Activated CD4-positive, alpha-beta T cell treated with anti-CD3 and anti-CD28 coated beads for 36 hours (primary cell): ENCODE measurements at places on chromosomes 1 and 21.
A peak's percentile ranks its signal among the peaks of the same experiment; 100 is the strongest.

GRCh38 chr1:31587720-31588423 lies 11.6 kb downstream of the TINAGL1 start:
- peak; percentile 79 for DNase-seq

DNA sequence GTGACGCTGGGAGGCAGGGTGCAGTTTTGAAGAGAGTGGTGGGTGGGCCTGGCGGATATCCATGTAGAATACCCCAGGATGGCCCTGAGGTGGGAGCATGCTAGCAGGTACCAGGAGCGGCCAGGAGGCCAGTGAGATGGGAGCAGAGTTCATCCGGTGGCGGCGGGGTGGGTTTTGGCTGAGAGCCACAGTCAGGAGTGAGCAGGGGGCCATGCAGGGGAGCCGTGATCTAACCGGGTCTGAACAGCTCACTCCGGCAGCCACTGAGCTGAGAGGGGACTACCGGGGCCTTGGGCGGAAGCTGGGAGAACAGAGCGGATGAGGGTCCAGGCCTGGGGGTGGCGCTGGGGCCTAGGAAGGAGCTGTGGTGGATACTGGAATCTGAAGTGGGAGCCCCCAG lies 47.6 kb upstream of the LRP8 start:
- no peak for DNase-seq

DNA sequence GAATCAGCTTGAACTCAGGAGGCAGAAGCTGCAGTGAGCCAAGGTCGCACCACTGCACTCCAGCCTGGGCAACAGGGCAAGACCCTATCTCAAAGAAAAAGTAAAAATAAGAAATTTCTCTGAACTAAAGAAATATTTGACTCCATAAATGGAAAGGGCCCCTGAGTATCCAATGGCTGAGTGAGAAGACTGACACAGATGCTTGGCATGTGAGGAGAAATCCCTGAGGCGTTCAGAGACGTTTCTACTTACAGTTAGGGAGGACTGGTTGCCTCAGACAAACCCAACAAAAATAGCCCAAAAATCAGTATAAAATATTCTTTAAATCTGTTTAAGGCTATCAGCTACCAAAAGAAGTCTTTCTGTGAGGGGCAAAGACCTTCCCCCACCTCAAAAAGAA lies 3.0 kb upstream of the SUMO3 start:
- DNase-seq, result no peak

- DNase-seq, result peak; percentile 61
Observed at GRCh38 chr1:174174461-174175329, 15.4 kb downstream of the RABGAP1L start.

DNA sequence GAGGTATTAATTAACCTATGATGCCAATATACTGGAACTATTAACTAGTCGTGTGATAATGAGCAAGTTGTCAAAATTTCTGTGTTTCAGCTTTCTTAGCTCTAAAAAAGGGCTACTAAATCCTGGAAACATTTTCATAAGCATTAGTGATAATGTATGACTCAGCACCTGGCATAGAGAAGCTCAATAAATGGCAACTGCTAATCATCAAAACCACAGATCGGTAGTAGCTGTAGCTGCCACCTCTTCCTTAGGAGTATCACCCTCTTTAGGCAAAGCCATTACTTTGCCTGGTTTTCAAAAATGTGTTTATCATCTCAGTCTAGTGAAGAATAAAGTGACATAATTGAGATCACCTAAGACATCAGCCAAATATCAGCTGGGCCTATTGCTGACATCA lies 75.5 kb downstream of the TPR start:
- DNase-seq, result no peak

- DNase-seq, result no peak
Observed at GRCh38 chr1:180925471-180926051, 12.9 kb downstream of the KIAA1614 start.

GRCh38 chr1:97164276-97164639 lies 442.7 kb downstream of the PTBP2 start:
- no peak for DNase-seq

- DNase-seq, result no peak
Observed at GRCh38 chr1:147586414-147586813, 45.1 kb downstream of the BCL9 start.

GRCh38 chr1:22387919-22388580 lies 63.6 kb upstream of the ZBTB40 start:
- DNase-seq, result no peak

- DNase-seq, result no peak
Observed at GRCh38 chr21:30102871-30103270, 63.7 kb downstream of the CLDN17 start.

DNA sequence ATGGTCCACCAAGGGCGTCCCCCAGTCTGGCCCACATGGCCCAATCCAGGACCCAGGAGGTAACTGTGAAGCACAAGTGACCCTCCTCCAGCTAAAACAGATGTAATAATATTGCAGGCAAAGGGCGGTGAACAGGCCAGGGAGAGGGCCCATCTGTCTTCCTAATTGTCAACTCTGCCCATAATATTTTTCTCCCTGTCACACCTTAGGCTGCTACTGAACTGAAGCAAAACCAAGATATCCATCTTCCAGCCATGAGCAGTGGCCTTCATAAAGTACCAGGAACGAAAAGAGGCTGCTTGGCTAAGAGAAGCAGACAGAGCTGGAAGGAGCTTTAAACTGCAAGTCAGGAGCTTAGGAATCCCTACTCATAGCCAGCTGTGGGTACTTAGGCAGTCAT lies 3.1 kb downstream of the KANK4 start:
- DNase-seq, result no peak

- no peak for DNase-seq
Observed at GRCh38 chr1:10806966-10807365, 10.5 kb upstream of the CASZ1 start.

GRCh38 chr1:109984190-109984455 lies 442 bp upstream of the AHCYL1 start:
- DNase-seq, result no peak

DNA sequence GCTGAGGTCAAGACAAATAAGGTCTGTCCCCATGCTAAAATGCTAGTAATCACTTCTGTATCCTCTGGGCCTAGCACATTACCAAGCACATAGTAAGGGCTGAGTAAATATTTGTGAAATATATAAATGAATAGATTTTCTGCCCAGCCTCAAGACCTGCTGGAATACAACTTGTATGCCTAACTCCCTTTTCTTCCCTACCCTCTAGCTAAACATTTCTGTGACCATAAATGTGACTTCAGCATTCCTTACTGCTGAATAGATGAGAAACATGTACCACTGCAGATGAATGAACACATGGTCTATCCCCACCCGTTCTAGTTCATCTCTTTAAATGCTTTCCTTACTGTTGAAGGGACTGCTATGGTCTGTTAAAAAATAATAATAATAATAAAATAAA lies 209.0 kb upstream of the HOOK1 start:
- DNase-seq, result no peak

- no peak for DNase-seq
Observed at GRCh38 chr1:75720325-75720724, 4.2 kb upstream of the ACADM start.
